NCI-H524 (cell line): ENCODE measurements at places on chromosomes 7 and 10.

- no peak for DNase-seq
Observed at GRCh38 chr7:78260826-78261225, 462.3 kb downstream of the PHTF2 start.

DNA sequence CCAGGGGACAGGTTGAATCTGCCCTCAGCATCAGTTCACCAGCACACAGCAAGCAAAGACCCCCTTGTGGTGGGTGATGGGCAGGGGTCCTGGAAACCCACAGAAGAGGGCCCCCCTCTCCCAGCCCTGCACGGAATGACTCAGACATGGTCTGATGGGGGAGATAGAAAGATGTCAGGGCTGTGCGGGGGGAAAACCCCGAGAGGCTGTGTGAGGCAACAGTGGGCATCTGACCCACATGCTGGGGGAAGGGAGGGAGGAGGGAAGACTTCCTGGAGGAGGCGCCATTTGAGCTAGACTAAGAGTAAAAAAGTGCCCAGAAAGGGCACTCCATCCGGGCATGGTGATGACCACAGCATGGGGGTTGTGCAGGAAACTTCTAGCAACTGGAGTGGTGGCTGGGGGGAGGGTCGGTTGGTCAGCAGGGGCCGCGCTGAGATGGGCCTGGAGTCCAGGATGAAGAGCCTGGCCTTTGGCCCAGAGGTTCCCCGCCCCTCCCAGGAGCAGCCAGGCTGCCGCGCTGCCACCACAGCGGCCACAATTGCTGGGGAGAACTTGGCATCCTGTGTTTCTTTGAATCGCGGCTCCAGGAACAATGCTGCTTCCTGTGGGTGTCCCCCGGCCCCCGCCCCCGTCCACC is 2.5 kb downstream of the LFNG start:
- no peak for DNase-seq

- DNase-seq, result peak; percentile 39
Observed at GRCh38 chr7:76428868-76429805, 4.4 kb downstream of the ZP3 start.

- no peak for DNase-seq
Observed at GRCh38 chr7:50534690-50535290, 30.4 kb downstream of the DDC start.

- no peak for DNase-seq
Observed at GRCh38 chr7:156460858-156461627, 179.5 kb upstream of the RNF32 start.

- no peak for DNase-seq
Observed at GRCh38 chr7:104628017-104628416, 299.6 kb downstream of the LHFPL3 start.

DNA sequence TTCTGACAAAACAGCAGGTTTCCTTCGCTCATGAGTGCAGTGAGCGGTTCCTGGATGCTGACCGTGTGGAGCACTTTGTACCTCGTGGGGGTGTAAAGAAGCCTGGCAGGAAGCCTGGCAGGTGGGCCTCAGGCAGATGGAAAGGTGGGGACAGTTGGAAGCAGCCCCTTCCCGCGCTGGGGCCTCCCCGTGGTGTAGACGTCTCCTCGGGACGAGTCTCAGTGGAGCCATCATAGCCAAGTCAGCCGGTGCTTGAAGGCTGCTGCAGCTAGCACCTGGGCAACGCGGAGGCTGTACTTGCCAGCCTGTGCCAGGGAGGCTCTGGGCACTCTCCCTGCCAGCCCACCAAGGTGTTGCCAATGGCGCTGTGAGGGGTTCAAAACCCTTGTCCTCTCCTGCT is 154.5 kb downstream of the WDR37 start:
- DNase-seq, result no peak

- DNase-seq, result no peak
Observed at GRCh38 chr7:129502708-129503685, 666 bp downstream of the SMKR1 start.

GRCh38 chr10:95276367-95277200 is 14.2 kb downstream of the PDLIM1 start:
- DNase-seq, result no peak

- DNase-seq, result no peak
Observed at GRCh38 chr7:11911900-11912299, 79.9 kb upstream of the THSD7A start.

DNA sequence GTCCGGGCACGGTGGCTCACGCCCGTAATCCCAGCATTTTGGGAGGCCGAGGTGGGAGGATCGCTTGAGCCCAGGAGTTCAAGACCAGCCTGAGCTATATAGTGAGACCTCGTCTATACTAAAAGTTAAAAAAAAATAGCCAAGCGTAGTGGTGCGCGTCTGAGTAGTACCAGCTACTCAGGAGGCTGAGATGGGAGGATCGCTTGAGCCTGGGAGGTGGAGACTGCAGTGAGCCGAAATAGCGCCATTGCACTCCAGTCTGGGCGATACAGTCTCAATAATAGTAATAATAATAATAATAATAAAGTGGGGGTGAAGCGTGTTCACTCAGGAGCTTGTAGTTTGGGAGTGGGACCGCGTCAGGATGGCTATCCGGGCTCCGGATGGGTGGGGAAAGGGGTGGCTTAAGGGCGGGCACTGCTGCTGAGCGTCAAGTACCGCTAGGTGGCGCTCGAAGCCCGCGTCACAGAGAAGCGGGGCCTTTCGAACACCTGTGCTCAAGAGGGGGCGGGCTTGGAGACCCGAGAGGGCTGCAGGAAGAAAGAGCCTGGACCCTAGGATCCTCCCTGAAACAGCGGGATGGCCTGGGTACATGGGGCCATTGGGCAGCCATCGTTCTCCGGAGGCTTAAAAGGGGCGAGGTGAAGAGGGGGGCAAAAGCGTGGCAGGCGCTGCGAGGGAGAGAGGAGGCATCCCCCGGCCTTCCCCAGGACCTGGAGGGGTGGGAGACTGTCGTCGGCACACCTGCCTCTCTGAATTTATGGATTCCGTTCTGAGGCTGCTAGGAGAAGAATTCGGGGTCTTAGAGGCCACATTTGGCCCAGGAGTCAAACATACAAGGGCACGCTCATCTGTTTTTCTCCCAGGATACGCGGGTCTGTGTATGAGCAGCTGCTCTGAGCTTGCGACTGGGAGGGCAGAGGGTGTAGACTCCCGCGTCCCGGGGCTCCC is 14.5 kb downstream of the LBX1 start:
- peak; percentile 26 for DNase-seq

DNA sequence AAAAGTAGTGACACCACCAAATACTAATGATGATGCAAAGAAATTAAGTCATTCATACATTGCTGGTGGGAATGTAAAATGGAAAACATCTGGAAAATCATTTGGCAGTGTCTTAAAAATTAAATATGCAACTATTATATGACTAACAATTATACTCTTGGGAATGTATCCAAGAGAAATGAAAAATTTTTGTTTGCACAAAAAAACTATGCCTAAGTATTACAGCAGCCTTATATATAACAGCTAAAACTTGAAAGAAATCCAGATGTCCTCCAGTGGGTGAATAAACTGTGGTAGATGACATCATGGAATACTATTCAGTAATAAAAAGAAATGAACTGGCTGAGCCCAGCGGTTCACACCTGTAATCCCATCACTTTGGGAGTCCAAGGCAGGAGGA is 132.0 kb downstream of the NEBL start:
- DNase-seq, result no peak

GRCh38 chr10:129343141-129343540 is 123.9 kb upstream of the MGMT start:
- no peak for DNase-seq

GRCh38 chr7:50227726-50228125 is 76.8 kb upstream of the IKZF1 start:
- no peak for DNase-seq
